ENCODE measurements at places on chromosomes 7 and 10. TPM values are rescaled to one million over a fixed set of nuclear protein-coding genes. Genes with fewer than 3 reads are reported as not detected.

GRCh38 chr10:123580426-123580825 is 85.7 kb upstream of the GPR26 start:
- no peak for ATAC-seq

DNA sequence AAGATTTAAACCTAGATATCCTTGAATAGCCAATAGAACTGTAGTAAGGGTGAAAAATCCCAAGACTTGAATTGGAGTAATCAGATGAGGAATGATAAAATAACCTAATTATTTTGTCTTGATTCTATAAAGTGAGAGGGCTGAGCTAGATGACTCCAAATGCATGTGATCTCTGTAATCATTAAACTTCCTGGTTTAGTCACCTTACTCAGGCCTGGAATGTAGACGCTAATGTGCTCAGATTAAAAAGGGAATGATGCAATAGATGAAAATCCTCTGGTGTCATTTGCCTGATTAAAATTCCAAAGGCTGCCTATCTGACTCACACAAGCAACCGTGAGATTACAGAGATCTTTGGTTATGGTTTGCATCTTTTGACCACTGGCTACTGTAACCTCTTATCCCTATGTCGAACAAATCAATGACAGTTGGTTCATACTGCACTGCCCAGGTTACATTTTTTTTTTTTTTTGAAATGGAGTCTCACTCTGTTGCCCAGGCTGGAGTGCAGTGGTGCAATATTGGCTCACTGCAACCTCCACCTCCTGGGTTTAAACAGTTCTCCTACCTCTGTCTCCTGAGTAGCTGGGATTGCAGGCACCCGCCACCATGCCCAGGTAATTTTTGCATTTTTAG is 2.9 kb upstream of the HKDC1 start:
- ATAC-seq: peak; percentile 93

- no peak for ATAC-seq
These were observed 102.5 kb downstream of the APBB1IP start for GRCh38 chr10:26540601-26541000.

- ATAC-seq: peak; percentile 92
These were observed 34.5 kb downstream of the PPP1R3C start for GRCh38 chr10:91598211-91598977.

CYP3A5 gene
- 26.4 TPM for total RNA-seq

Data from esophagus mucosa (tissue), 1 donor.